Testis (tissue), 5 donors: ENCODE measurements at places on chromosomes 3 and 15. TPM values are rescaled to one million over a fixed set of nuclear protein-coding genes. Genes with fewer than 3 reads are reported as not detected.

The GATM gene
- 446 TPM for total RNA-seq

The SUSD5 gene
- 7.7 TPM for total RNA-seq

DNA sequence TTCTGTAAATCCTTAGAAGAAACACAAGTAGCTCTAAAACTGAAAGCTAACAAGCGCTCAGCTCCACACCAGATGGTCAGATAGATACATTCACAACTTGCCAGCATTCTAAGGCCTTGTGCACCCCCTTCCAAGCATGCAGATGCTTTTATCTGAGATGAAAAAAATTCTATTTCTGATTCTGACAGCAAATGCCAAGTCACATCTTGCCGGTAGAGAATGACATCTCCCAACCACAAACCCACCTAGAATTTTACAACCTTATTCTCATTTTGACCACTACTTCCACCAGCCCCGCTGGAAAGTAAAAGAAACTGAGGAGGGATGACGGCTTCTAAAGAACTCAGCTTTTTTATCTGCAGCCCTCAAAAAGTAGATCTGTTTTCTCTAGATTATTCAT is 57.7 kb downstream of the SUMF1 start:
- no peaks in the 10 kb centered on the region for H3K36me3 ChIP-seq
- DNase-seq = no peak
- H3K27ac ChIP-seq = no peak overlapping the region
- no peaks in the 10 kb centered on the region for H3K27me3 ChIP-seq
- H3K4me3 ChIP-seq = no peak overlapping the region

The B3GNT5 gene
- 6.3 TPM for total RNA-seq

The IQCH gene
- 42.2 TPM for total RNA-seq

DNA sequence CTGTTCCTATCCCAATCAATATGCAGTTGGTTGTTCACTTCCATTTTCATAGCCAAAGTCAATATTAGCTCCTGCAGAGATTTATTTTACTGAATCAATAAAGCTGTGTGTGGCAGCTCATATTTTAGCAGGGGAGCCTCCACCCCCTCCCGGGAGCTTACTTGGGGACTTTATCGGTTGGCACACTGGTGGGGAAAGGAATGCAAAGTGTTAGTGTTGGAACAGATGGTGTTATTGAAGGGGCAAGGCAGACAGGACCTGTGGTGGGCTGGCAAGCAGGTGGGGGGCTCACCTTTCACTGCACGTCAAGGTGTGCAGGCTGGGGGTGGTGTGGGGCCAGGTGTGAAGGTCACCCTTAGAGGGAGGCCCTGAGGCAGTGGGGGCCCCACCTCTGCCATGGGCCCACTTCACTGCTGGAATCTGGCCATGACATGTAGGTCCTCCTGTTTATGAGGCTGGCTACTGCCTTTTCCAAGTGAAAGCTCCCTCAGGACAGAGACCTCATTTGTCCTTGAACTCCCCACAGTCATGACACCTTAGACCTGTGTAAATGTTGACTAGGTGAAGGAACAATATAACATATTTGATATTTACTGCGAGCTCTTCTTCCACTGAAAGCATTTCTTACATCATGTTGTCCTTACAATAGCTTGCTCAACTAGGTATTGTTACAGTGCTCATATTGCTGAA is 44.0 kb upstream of the SEC22A start:
- peaks cover 9% of the 10 kb centered on the region for H3K4me1 ChIP-seq
- no peak for DNase-seq
- H3K27me3 ChIP-seq = no peaks in the 10 kb centered on the region

- H3K4me3 ChIP-seq = no peak overlapping the region
- DNase-seq = no peak
- H3K27me3 ChIP-seq = no peaks in the 10 kb centered on the region
- no peaks in the 10 kb centered on the region for H3K36me3 ChIP-seq
- H3K27ac ChIP-seq = no peak overlapping the region
- H3K4me1 ChIP-seq = no peaks in the 10 kb centered on the region
Observed at GRCh38 chr3:111746772-111747171, 112.3 kb upstream of the PHLDB2 start.

DNA sequence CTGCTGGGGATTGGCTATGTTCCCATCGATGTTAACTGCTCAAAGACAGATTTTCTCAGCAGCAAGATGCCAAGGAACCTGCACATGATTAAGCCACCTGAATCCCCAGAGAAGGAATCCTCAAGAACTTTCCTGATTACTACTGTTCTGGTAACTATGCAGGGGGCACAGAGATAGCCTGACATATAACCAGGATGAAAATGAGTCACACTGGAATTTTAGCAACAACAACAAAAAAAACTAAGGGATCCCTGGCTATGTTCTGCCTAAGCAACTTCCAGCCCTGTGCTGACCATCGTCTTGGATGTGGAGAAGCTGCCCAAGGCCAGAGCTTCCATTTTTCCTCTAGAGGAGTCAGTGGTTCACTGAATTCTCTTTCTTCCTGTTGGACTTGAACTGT is 13.8 kb downstream of the RIOX2 start:
- no peak for DNase-seq
- H3K27me3 ChIP-seq = no peaks in the 10 kb centered on the region
- no peak overlapping the region for H3K27ac ChIP-seq
- no peak overlapping the region for H3K4me3 ChIP-seq
- H3K36me3 ChIP-seq = no peaks in the 10 kb centered on the region

GRCh38 chr3:17733215-17733614 is 9.2 kb downstream of the TBC1D5 start:
- no peak overlapping the region for H3K4me3 ChIP-seq
- no peak overlapping the region for H3K27ac ChIP-seq
- H3K36me3 ChIP-seq = no peaks in the 10 kb centered on the region
- DNase-seq = no peak
- no peaks in the 10 kb centered on the region for H3K27me3 ChIP-seq

- H3K36me3 ChIP-seq = no peaks in the 10 kb centered on the region
- DNase-seq = no peak
- H3K27me3 ChIP-seq = no peaks in the 10 kb centered on the region
- H3K4me1 ChIP-seq = peaks cover 13% of the 10 kb centered on the region
- no peak overlapping the region for H3K27ac ChIP-seq
Observed at GRCh38 chr3:50586763-50587070, 17.4 kb downstream of the HEMK1 start.

DNA sequence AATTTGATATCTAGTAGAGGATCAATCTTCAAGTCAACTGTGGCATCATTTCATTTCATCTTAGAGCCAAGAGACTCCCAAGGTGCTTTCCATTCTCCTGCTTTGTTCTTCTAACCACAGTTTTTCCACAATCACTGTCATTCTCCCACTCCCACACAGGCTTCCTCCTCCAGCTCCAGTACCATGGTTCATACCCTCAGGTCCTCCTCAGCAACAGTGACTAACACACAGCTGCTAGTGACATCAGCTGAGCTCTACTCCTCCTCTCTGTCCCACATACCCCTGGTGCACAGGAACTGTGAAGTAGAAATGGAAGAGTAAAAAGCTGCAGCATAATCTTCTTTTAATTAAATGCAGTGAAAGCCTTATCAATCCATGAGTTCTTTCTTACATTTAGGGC is 200.2 kb upstream of the DPH6 start:
- no peaks in the 10 kb centered on the region for H3K27me3 ChIP-seq
- H3K27ac ChIP-seq = no peak overlapping the region
- H3K4me3 ChIP-seq = no peak overlapping the region
- no peaks in the 10 kb centered on the region for H3K36me3 ChIP-seq

GRCh38 chr3:68891280-68891943 is 40.9 kb downstream of the TAFA4 start:
- no peaks in the 10 kb centered on the region for H3K4me1 ChIP-seq
- DNase-seq = no peak
- H3K27me3 ChIP-seq = no peaks in the 10 kb centered on the region
- no peak overlapping the region for H3K4me3 ChIP-seq

The CCR1 gene
- total RNA-seq = 0.16 TPM

DNA sequence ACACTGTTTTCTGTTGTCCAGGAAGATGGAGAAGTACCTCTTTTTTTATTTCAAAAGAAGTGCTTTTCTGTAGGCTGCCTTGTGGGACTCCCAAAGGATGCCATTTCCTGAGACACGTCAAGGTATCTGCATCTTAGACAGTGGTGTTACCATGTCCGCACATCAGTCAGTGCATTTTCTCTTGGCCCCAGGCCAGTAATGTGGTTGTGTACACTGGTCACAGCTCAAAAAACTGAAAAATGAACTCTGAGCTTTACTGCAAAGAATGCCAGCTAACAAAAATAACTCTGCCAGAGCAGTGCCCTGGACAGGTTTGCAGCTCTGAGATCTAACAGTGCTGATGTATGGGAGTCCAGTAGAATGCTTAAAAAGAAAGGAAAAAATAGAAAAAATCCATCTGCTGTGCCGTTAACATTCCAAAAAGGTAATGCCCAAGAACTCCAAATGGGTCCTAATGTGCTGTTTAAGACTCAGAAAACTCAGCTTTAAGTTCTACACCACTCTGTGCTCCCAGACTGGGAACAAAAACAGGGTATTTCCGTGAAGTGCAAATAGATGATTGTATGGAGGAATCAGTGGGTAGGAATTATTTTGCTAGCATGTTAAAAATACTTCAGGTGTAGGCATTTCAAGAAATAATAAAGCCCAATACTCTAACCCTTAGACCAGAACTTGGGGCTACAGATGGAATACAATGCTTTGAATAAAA is 315.9 kb downstream of the FEZF2 start:
- no peak for DNase-seq
- H3K4me1 ChIP-seq = no peaks in the 10 kb centered on the region
- H3K36me3 ChIP-seq = no peaks in the 10 kb centered on the region
- no peak overlapping the region for H3K4me3 ChIP-seq
- H3K27me3 ChIP-seq = no peaks in the 10 kb centered on the region

The UBP1 gene
- 108 TPM for total RNA-seq

GRCh38 chr3:37214076-37214475 is 39.7 kb upstream of the LRRFIP2 start:
- no peaks in the 10 kb centered on the region for H3K36me3 ChIP-seq
- H3K27ac ChIP-seq = no peak overlapping the region
- DNase-seq = no peak
- H3K4me1 ChIP-seq = no peaks in the 10 kb centered on the region

- no peak overlapping the region for H3K27ac ChIP-seq
- no peak overlapping the region for H3K4me3 ChIP-seq
- H3K27me3 ChIP-seq = no peaks in the 10 kb centered on the region
- no peaks in the 10 kb centered on the region for H3K4me1 ChIP-seq
Observed at GRCh38 chr15:80386151-80386550, 18.0 kb upstream of the ARNT2 start.

DNA sequence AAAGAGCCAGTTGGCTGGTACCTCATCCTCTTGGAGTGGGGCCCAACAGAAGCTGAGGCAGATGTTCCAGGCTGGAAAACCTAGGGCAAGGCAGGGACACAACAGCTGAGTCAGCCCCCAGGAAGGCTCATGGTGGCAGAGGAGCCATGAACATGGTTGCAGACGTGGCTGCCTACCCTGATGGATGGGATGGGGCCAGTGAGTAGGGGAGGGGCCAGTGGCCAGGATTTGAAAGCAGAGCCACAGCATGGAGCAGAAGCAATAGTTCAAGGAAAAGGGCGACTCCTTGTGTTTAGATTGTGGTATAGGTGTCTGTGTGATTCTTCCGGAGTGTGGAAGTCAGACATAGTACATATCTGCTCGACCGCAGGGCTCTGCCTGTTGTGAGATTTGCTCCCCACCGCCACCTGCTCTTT is 24.2 kb downstream of the PXYLP1 start:
- no peak overlapping the region for H3K27ac ChIP-seq
- no peak for DNase-seq
- no peak overlapping the region for H3K4me3 ChIP-seq
- H3K4me1 ChIP-seq = no peaks in the 10 kb centered on the region
- H3K27me3 ChIP-seq = no peaks in the 10 kb centered on the region
- no peaks in the 10 kb centered on the region for H3K36me3 ChIP-seq

GRCh38 chr3:63874769-63875168 is 11.1 kb downstream of the ATXN7 start:
- no peaks in the 10 kb centered on the region for H3K27me3 ChIP-seq
- DNase-seq = no peak
- no peaks in the 10 kb centered on the region for H3K36me3 ChIP-seq

The WNT7A gene
- total RNA-seq = 1.1 TPM

The SPSB4 gene
- total RNA-seq = 7.4 TPM

DNA sequence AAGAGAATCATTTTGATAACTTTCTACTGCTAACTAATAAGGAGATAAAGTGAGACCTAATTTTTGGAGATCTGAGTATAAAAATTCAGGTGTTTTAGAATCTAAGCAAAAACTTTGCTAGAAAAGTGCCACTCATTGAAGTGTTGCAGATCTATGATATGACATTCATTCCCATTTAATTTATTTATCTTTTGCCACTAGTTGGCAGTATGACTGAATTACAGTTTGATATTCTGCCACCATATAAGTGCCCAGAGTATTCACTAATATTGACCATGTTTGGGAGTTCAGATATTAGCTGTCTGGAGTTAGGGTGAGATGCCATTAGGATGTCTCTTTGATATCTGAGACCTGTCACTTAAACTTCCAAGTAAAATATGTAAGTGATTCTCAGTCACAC is 251.3 kb upstream of the GBE1 start:
- H3K27ac ChIP-seq = no peak overlapping the region
- no peak overlapping the region for H3K4me3 ChIP-seq
- no peaks in the 10 kb centered on the region for H3K36me3 ChIP-seq
- H3K27me3 ChIP-seq = no peaks in the 10 kb centered on the region

The KIF15 gene
- total RNA-seq = 26.5 TPM

DNA sequence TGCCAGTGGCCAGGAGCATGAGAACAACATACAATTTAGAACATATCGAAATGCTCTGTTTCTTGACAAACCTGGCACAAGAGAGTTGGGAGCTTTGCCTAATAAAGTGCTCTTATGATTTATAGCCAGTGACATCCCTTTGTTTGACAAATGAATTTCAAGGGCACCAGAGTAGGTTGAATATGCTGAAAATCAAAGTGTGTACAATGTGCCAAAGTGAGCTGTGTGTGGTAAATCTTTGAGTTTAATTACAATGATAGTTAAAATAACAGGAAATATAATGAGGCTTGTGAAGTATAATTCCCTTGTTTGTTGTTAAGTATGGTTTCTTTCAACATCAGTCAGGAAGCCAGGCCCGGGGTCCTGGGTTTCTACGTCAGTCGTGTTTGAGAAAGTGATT is 211.9 kb downstream of the EBLN2 start:
- no peak for DNase-seq
- H3K27me3 ChIP-seq = no peaks in the 10 kb centered on the region
- H3K27ac ChIP-seq = no peak overlapping the region
- H3K4me1 ChIP-seq = no peaks in the 10 kb centered on the region
- no peaks in the 10 kb centered on the region for H3K36me3 ChIP-seq
- no peak overlapping the region for H3K4me3 ChIP-seq
